DMS 273 treated with DMSO at 0.1 percent for 48 hours (cell line): ENCODE measurements at places on chromosomes 3 and 15.
A peak's percentile ranks its signal among the peaks of the same experiment; 100 is the strongest.

DNA sequence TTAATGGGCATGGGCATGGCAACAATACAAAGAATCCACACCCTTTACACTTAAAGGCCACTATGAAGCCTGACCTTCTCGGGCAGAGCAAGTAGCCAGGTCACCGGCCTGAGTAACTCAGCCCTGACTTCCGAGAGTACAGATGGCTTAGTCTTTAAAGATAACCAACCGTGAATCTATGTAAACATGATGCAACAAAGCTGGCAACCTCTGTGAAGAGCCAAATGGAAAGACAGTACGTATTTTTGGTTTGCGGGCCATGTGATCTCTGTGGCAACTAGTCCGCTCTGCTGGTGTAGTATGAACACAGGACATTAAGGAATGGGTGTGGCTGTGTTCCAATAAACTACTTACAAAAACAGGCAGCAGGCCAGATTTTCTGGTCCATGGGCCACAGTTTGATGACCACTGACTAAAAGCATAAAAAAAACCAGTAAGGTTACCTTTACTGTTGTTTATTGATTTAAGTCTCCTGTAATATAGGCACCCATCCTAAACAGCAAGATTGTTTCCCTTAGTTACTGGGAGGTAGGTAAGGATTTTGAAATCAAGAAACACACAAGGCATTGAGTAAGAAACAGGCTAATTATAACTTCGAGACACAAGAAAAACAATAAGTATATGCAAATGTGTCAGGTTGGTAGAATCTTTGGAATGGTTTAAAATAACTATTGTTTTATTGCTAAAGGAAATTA is 14.5 kb downstream of the RIOX2 start:
- DNase-seq = no peak

- DNase-seq = no peak
Observed at GRCh38 chr3:128491691-128491940, 1.4 kb downstream of the GATA2 start.

DNA sequence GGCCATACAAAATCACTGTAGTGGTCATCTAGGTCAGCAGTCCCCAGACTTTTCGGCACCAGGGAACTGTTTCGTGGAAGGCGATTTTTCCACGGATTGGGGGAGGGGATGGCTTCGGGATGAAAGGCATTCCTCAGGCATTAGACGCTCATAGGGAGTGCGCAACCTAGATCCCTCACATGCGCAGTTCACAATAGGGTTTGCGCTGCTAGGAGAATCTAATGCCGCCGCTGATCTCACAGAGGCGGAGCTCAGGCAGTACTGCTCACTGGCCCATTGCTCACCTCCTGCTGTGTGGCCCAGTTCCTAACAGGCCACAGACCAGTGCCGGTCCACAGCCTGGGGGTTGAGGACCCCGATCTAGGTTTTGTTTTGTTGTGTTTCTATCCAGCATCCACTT is 200.1 kb downstream of the SLC9A9 start:
- DNase-seq = no peak

GRCh38 chr3:180319461-180319860 is 282.5 kb upstream of the TTC14 start:
- DNase-seq = no peak

GRCh38 chr3:127387556-127388153 is 99.8 kb upstream of the PRR20G start:
- DNase-seq = no peak

GRCh38 chr3:175185903-175186302 is 326.8 kb downstream of the NAALADL2 start:
- DNase-seq = no peak

- DNase-seq = no peak
Observed at GRCh38 chr3:195013411-195014361, 257.3 kb downstream of the XXYLT1 start.

DNA sequence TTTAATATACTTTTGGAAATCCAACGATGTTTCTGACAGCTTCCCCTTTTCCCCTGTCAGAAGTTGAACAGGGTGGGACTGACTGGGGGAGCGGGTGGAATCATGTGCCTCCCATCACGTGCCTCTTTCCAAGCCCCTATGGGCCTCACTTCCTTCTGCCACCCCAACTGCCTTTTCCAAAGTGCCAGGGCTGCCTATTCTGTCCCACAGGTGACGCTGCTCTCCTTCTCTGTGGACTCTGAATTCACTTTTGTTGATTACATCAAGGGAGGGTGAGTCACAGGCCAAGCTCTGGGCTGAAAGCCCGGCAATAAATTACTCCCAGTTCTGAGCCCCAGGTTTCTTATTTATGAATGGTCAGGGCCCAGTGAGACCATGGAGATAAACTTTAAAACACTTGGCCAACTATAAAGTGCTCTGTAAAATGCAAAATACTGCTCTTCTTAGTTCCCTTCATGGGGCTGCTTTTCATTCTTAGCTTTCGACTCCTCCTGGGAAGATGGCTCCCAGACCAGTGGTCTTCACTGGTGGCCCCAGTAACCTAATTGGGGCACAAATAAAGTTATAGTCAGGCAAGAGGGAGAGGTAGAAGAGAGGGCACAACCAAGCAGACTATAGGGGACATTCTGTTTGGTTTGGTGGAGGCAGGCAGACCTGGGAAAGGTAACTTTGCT is 12.3 kb downstream of the CPNE9 start:
- DNase-seq = peak; percentile 80

GRCh38 chr3:160607826-160608225 is 42.5 kb upstream of the KPNA4 start:
- no peak for DNase-seq

GRCh38 chr15:91526424-91526823 is 327.1 kb upstream of the SLCO3A1 start:
- DNase-seq = no peak

GRCh38 chr3:126245811-126246727 is 65.7 kb upstream of the ALDH1L1 start:
- no peak for DNase-seq

GRCh38 chr3:141285570-141285969 is 53.9 kb downstream of the PXYLP1 start:
- DNase-seq = no peak

GRCh38 chr3:172606021-172606420 is 82.8 kb upstream of the TNFSF10 start:
- no peak for DNase-seq

DNA sequence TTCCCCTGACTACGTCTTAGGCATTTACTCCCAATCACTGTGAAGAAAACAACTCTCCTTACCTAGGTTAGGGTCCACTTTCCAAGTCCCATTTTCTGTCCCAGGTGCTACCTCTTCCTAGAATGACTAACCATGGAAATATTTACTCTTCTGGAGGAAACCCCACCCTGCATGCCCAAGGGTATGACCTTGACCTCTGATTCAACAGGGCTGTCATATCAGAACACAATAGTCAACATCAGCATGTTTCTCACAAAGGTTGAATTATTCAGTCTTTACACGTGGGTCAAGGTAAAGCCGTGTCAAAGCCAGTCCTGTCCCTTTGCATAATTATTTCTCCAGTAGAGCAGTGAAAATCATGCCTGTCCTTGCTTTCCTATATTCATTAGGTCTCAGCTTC is 4.3 kb upstream of the FRMD5 start:
- DNase-seq = no peak

DNA sequence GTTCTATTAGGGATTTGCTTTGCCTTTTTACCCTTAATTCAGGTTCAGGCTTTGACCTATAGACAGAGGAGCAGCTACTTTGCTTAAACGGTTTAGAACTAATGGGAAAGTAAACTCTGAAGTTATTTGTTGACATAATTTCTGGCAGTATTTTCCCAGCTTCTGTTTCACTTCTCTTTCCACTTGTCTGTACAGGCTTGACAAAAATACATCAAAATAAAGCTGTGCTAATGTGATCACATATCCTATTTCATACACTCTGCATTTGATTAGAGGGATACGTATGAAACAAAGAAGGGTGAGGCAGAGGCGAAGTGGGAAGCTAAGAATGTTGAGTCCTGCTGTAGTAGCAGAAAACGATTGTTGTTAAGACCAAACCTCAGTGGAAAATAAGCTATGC is 389.1 kb upstream of the RARB start:
- no peak for DNase-seq

GRCh38 chr3:46454209-46454595 is 10.5 kb downstream of the LTF start:
- no peak for DNase-seq

DNA sequence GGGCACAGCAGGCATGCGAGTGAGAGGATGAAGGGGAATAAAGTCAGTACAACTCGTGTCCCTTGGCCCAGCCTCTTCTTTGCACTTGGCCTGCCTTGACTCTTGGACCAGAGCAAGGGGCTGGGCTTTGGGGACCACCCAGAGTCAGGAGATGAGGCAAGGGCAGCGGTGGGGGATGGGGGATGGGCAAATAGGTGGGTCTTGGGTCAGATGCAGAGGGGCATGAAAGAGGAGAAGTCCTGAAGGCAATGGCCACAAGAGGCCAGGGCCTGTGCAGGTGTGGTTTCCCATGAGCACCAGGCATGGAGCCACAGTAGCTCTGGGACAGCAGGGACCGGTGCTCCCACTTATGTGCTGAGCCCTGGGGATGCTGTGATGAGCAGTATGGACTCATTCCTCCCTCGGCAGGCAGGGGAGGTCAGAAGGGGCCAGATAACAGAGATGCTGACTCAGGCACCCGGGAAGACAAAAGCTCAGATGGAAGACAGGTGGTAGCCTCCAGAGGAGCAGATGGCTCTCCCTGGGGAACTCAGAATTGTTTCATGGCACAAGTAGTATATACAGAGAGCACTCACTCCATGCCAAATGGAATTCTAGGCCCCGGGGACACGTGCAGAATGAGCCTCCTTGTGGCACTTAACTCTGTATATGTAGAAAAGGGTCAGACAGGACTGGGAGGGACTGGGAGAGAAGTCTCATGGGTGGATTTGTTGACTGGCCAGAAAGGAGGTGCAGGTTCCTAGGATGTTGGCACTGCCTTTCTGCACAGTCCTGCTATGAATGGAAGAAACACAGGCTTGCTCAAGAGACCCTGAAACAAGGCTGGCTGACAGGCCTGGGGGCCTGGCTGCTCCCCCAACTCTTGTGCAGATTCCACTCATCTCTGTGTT is 14.3 kb downstream of the ZBTB47 start:
- peak; percentile 67 for DNase-seq

DNA sequence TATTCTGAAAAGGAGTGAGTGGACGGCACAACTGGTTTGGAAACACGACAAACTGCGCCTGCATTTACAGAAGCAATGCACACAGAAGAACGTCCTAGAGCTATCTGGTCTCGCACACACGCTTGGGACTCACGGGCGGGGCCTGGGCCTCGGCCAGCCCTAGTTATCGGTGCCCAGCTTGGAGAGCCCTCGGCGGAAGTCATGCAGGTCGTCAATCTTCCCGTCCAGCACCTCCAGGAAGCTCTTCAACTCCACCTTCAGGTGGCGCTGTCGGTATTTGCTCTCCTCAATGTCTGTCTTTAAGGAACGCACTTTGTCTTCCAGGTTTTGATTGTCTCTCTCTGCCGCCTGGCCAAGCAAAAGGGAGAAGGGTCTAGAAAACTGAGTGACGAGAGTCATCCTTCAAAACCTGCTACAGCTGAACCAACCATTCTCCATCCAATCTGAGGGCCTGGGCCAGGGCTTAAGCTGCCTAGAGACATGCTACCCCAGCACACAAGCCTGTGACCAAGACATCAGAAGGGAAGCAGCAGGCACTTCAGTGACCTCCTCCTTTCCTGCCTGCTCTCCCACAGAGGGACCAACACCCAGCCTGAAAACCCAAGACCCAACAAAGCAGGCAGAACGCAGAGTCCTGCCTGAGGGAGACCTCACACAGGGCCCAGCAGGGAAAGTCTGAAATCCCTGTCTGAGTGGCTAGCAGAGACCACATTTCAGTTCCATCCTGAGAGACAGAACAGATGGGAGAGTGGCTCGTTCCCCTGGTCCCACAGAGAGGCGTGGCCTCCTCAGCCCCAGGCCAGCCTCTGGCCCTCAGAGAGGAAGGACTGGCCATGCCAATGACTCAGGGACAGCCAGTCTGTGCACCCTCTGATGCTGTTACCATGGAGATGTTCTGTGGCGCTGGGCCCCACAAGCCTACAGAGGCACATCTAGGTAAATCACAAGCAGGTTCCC is 40.4 kb downstream of the WHAMM start:
- peak; percentile 51 for DNase-seq

GRCh38 chr3:46705751-46706552 is 4.8 kb downstream of the TMIE start:
- no peak for DNase-seq

DNA sequence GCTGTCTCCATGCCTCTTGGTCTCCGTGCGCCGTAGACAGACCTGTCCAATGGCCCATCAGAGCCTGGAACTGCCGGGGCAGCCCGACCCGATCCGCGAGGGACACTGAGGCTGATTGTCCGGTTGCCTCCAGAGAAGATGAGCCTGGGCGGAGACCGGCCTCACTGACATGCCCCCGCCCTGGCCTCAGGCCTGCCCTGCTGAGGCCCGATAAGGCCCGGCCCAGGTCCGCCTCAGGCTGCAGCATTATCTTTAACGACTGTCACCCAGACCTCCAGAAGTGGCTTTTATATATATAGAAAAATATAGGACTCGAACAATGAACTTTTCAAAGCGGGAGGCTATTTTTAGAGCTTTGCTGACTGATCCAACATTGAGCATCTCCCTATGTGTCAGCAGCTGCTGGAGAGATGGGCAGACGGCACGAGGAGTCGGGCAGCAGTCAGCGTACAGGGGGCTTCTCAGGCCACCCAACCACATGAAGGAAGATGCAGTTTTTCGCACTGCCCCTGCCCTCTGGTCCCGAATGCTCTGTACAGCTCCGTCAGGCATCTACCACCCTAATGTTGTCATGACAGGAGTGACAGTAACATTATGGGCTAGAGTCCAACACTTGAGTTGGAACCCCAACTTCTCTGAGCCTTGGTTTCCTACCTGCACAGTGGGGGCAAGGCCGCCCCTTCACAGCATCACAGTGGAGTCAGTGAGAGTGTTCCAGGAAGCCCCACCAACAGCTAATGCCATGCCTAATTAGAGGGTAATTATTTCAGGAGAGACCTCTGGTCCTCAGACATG is 112.0 kb upstream of the RPL32 start:
- no peak for DNase-seq

DNA sequence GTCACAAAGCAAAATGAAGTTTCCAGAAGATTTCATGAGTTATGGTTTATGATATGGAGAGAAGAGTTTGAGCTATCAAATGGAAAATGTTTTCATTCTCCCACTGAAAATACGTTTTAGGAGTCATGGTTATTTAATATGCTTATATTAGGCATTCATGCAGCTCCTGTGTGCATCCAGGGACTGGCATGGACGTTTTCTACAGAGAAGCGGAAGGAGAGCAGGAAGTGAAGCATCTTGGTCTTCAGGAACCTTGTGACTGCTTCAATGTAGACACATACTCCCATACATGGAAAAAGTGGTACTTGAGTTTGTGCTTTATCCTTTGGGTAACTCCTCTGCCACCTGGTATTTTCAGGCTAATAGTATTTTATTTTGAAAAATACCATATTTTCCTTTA is 43.3 kb upstream of the TOP2B start:
- no peak for DNase-seq

GRCh38 chr15:62672268-62672667 is 370.3 kb upstream of the TPM1 start:
- DNase-seq = no peak

DNA sequence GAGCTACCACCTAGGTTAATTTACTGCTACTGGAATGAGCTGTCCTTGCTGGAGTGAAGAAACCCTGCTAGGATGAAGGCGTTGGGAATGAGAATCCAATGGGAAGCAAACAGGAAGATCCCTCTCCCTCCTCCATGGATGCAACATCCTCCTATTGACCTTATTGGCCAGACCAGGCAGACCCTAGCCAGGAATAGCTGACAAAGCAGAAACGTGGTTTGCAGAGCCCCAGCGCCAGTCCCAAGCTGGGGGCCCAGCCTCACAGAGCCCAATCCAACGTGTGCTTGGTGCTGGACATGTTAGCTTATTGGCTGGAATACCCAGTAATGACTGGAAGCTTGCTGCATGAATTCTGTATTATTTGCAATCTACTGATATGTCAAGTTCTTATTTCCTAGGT is 273.1 kb downstream of the LRTM1 start:
- no peak for DNase-seq
